ENCODE measurements at places on chromosomes 16 and 17.

DNA sequence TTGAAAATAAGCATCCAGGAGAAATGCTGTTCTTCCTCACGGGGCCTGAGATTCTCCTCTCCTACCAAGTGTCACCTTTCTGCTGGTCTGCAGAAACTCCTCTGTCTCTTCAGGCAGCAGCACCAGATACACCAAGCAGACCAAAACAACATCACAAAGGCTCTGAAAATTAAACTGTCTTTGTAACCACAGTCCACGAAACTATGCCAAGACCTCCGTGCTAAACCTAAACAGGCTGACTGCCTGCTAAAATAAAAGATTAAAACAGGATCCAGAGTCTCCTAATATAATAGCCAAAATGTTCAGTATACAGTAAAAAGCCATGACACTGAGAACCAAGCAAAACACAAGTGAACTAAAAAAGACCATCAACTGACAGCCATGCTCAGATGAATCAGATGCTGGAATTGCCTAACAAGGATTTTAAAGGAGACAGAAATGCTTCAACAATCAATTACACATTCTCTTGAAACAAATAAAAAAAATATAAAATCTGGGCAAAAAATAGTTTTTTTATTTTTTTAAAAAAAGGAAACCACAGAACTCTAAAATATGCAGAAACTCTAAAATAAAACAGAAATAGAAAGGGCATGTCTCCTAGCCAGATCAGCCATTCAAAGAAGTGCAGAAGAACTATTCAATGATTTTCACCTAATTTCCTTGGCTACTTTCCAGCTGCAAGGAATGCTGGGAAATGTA, 50.3 kb upstream of the TOX3 start:
- no peaks in the 10 kb centered on the region for H3K36me3 ChIP-seq
- DNase-seq: no peak
- no peaks in the 10 kb centered on the region for H3K4me1 ChIP-seq
- H3K27ac ChIP-seq: no peak overlapping the region
- no peaks in the 10 kb centered on the region for H3K27me3 ChIP-seq

DNA sequence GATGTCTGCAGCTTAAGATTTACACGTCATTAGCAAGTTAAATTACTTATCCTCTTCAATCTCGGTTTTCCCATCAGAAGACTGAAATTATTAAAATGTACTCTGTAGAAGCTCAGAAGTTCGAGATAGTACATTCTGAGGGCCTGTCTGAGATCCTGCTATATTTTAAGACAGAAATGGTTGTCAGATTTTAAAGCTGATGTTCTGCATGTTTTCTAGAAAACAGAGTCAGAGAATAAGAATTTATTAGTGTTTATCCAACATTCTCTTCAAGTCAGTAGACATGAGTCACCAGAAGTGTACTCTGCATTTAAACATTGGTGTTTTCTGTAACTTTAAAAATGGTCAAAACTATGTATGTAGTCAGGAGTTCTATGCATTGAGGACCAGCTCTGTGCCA, 155.2 kb upstream of the MYOCD start:
- DNase-seq: no peak
- no peak overlapping the region for H3K4me3 ChIP-seq
- no peaks in the 10 kb centered on the region for H3K36me3 ChIP-seq
- no peaks in the 10 kb centered on the region for H3K4me1 ChIP-seq

DNA sequence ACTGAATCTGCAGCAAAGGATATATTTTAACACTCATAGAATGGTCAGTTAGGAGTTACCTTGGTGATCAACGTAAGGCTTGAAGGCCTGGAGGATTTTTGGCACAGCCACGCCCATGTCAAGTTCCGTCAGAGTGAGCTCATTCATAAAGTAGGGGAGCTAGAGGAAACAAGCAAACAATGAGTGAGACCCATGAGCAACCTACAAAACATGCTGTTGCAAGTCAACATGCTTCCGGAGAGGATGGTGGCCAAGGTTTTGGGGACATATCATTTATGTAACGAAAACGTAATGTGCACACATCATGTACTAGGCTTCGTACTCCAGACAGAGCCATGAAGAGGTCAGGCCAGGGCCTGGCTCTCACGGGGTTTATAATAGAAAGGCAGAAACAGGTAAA, 41.1 kb upstream of the ERN1 start:
- H3K4me1 ChIP-seq: peaks cover 21% of the 10 kb centered on the region
- peaks cover 10% of the 10 kb centered on the region for H3K36me3 ChIP-seq
- DNase-seq: no peak
- H3K4me3 ChIP-seq: no peak overlapping the region

GRCh38 chr16:90046122-90046970, 27.1 kb upstream of the DBNDD1 start:
- DNase-seq: no peak
- peak overlapping the region; percentile 59 for H3K4me3 ChIP-seq
- H3K27ac ChIP-seq: no peak overlapping the region
- H3K27me3 ChIP-seq: no peaks in the 10 kb centered on the region

- no peaks in the 10 kb centered on the region for H3K27me3 ChIP-seq
- DNase-seq: peak; percentile 65
- H3K4me3 ChIP-seq: no peak overlapping the region
- H3K27ac ChIP-seq: no peak overlapping the region
Measured at GRCh38 chr16:86951831-86952598, 365.2 kb downstream of the C16orf95 start.

DNA sequence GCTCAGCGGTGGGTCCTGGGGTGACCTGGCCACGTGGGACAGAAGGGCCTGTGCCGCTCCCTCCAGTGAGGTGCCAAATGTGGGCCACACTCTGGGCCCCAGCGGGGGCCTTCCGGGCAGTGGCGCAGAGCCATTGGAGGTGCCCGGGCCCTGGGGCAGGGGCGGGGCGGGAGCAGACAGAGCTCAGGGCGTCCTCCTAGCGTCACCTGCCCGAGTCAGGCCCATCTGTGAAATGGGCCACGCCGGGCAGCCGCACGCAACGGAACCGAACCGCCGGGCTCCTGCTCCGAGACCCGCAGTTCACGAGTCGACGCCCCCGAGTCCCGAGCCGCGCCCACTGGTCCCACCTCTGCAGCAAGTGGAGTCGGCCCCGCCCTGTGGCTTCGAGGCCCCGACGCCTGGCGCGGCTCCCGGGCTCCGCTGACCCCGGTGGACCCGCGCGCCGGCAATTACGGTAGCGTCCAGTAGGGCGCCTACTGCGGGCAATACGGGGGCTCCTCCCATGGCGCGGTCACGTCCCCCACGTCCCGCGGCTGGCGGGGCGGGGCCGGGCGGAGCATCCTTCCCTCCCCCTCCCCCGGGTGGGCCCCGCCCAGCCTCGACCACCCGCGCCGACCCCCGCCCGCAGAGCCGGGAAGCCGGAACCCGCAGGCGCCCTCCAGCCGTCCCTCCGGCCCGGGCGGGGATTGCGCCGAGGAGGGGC, 1.9 kb downstream of the SLC16A3 start:
- peak overlapping the region; percentile 90 for H3K27ac ChIP-seq
- no peaks in the 10 kb centered on the region for H3K27me3 ChIP-seq
- peak; percentile 85 for DNase-seq
- H3K36me3 ChIP-seq: no peaks in the 10 kb centered on the region
- peak overlapping the region; percentile 68 for H3K4me3 ChIP-seq

DNA sequence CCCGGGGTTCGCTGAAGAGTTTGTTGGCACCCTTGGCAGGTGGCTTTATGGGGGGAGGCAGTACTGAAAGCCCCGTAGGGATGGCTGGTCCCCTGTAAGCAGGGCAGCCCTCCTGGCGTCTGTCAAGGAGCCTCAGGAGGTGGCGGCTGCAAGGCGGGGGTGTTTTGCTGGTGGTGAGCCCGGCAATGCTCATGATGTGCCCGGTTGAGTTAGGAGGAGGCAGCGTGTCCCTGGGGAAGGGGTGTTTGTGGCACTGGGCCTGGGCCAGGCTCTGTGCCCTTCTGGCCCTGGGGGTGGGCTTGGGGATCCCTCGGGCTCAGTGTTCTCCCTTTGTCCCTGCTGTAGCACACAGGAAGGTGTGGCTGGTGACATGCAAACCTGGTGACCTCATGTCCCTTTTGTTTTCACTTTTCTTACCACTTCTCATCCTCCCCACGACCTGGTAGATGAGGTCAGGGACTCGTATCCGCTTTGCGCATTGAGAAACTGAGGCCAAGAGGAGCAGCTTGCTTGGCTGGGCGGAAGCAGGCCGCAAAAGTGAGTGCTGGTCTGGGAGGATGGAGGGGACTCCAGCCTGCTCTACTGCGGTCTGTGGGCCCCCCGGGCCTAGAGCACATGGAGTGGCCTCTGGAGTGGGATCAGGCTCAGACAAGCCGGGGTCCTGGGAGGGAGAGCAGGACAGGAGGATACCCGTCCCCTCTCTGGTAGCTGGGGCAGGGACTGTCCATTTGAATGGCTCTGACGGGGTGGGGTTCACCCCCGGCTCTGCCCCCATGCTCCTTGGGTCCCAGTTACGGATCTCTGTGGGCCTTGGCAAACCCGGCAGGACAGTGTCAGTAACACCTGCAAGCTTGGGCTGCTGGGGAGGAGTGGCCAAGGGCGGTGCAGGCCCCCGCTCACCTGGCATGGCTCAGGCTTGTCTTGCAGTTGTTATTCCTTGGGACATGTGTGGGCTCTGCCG, 2.2 kb downstream of the SNN start:
- no peaks in the 10 kb centered on the region for H3K4me1 ChIP-seq
- H3K36me3 ChIP-seq: no peaks in the 10 kb centered on the region
- peak overlapping the region; percentile 91 for H3K27ac ChIP-seq
- no peaks in the 10 kb centered on the region for H3K27me3 ChIP-seq
- DNase-seq: no peak

DNA sequence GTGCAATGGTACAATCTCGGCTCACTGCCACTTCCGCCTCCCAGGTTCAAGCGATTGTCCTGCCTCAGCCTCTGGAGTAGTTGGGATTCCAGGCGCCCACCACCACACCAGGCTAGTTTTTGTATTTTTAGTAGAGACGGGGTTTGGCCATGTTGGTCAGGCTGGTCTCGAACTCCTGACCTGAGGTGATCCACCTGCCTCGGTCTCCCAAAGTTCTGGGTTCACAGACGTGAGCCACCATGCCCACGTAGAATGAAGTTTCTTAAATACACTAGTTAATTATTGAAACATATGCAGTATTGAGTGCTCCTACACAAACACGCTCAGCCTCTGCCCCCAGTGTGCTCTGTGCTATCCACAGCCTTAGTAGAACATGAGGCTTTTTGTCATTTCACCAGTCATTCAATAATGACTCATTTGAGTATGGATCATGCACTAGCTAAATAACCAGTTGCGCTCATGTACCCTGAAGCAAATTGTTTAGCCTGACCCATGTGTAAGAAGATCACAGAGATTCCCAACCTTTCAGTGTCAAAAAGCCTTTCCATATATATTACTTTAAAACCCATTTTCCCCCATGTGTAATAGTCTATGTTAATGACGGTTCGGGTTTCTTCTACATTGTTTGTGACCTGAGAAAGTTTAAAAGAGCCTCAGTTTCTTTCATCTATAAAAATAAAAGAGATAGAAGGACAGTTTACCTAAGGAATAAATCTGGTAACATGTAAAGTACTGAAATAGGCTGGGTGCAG, 49.7 kb downstream of the TUBD1 start:
- no peak overlapping the region for H3K4me3 ChIP-seq
- DNase-seq: no peak
- no peaks in the 10 kb centered on the region for H3K27me3 ChIP-seq
- peak overlapping the region; percentile 54 for H3K27ac ChIP-seq

DNA sequence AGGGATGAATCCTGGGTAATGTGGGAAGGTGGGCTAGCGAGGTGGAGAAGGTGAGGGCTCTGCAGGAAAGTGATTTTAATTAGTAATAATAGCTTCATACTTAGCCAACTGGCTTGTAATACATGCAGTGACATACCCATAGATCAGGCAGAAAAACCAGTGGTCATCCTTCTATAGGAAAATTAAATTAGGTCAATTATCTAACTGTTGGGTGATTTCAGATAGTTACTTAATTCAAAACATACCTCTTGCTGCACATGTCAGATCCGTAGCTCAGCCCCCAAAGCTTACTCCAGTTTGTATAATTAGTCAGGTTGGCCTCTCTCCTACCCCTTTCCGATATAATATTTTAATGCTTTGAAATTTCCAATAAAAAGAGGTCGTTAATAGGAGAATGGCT, 137.0 kb downstream of the TMEM114 start:
- no peaks in the 10 kb centered on the region for H3K36me3 ChIP-seq
- DNase-seq: no peak
- no peaks in the 10 kb centered on the region for H3K27me3 ChIP-seq
- no peak overlapping the region for H3K27ac ChIP-seq
- no peak overlapping the region for H3K4me3 ChIP-seq

GRCh38 chr16:14244196-14245010, 173.3 kb downstream of the MRTFB start:
- H3K4me1 ChIP-seq: peaks cover 24% of the 10 kb centered on the region
- H3K36me3 ChIP-seq: peaks cover 68% of the 10 kb centered on the region
- no peak for DNase-seq
- no peaks in the 10 kb centered on the region for H3K27me3 ChIP-seq
- no peak overlapping the region for H3K4me3 ChIP-seq
- H3K27ac ChIP-seq: no peak overlapping the region

DNA sequence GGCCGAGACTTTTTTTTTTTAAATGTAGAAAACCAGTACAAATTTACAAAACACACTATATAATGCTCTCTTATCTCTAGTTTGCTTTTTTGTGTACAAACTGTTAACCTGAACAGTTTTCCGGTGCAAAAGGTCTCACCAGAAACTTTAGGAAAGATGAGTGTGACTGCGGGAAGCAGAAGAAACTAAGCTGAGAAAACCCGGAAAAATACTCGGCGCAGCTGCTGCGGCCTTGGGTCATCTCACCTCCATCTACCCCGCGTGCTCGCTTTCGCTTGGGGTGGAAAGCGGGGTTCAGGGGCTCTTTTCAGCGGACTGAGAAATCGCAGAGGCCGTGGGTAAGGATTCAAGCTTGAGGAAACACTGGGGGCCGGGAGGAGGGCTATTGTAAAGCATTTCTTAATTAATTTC, 1.8 kb downstream of the SALL1 start:
- no peaks in the 10 kb centered on the region for H3K36me3 ChIP-seq
- H3K27me3 ChIP-seq: peaks cover 16% of the 10 kb centered on the region
- no peak overlapping the region for H3K4me3 ChIP-seq

DNA sequence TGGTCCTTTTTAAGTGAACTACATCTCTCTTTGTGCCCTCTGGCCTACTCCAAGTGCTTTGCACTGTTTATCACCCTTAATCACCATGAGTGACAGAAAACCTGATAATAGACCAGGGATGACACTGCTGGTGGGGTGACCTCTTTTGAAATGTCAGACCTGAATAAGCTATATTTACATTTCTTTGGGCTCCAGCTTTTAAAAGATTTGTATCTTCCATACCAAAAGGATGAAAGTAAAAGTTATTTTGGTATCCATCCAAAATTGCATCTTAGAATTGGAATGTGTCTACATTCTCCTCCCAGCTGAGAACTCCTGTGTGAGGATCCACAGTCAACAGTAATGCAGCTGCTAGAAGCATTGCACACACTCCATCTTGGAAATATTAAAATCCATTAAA, 370.0 kb downstream of the CDH11 start:
- no peaks in the 10 kb centered on the region for H3K4me1 ChIP-seq
- no peaks in the 10 kb centered on the region for H3K36me3 ChIP-seq
- H3K27ac ChIP-seq: no peak overlapping the region
- no peak for DNase-seq
- no peaks in the 10 kb centered on the region for H3K27me3 ChIP-seq
- H3K4me3 ChIP-seq: no peak overlapping the region
